ENCODE measurements at places on chromosomes 1 and 21.

GRCh38 chr1:180144659-180145357 is 9.9 kb upstream of the QSOX1 start:
- DNase-seq = no peak

GRCh38 chr1:181936768-181937581 is 124.5 kb downstream of the ZNF648 start:
- peak; percentile 44 for DNase-seq

- DNase-seq = no peak
Observed at GRCh38 chr1:50793521-50793920, 166.5 kb downstream of the FAF1 start.

GRCh38 chr1:31793086-31793485 is 22.7 kb downstream of the SPOCD1 start:
- DNase-seq = no peak

DNA sequence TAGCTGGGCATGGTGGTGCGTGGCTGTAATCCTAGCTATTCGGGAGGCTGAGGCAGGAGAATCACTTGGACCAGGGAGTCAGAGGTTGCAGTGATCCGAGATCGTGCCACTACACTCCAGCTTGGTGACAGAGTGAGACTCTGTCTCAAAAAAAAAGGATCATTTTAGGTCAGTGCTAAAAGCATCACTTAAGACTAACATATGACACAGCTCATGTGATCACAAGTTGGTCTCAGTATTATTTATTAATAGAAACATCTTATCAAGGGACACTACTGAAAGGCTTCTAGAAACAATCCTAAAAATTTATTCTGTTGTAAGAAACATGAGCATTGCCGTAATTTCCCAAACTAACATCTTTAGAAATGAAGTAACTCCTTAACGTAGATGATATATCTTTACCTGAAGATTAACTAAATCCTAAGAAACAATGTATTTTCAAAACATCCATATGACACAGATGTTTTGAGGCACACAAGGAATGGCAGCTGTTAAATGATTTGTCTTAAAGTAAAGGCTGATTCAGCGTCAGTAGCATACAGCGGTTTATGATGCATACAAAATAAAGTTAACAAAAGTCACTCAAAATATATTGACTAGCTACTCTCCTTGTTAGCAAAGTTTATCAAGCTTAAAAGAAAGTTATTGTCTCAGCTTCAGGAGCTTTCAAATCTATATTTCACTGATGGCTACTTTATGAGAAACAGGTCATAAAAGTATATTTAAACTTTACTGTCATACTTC is 2.6 kb downstream of the NIBAN1 start:
- DNase-seq = no peak

- no peak for DNase-seq
Observed at GRCh38 chr1:12029720-12030339, 10.5 kb downstream of the MIIP start.

GRCh38 chr1:165468253-165468652 is 23.3 kb upstream of the RXRG start:
- no peak for DNase-seq

DNA sequence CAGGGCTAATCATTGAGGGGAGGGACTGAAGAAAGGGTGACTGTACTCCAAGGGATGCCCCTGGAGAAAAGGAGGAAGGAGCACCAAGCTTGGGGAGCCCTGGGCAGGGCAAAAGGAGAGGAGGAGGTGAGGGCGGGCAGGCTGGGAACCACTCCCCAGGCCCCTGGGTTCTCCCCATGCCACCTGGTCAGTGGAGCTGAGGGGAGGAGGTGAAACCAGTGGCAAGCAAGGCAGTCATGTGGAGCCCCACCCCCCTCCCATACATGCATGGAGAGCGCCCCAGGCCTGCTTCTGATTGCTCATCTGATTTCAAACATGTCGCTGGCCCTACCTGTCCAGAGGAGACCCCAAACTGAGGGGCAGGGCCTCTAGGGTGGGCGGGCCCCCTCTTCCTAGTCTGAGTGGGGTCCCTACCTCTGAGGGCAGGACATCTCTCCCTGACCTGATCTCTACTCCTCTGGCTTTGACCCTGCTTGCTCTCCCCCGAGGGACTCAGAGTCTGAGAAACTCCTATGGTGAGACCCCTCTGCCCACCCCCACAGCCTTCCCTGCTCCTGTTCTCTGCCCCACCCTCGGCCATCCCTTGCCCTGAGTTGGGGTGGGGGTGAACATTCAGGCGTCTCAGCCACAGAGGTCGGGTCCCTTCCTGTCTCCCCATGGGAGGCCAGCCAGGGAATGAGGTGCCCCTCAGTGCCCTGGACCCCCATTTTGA is 18.6 kb downstream of the INSRR start:
- DNase-seq = no peak

- DNase-seq = no peak
Observed at GRCh38 chr1:27157194-27157593, 2.3 kb upstream of the SLC9A1 start.

GRCh38 chr1:156602557-156602993 is 1.3 kb upstream of the GPATCH4 start:
- DNase-seq = no peak

GRCh38 chr1:54763816-54764132 is 549 bp downstream of the PARS2 start:
- no peak for DNase-seq

DNA sequence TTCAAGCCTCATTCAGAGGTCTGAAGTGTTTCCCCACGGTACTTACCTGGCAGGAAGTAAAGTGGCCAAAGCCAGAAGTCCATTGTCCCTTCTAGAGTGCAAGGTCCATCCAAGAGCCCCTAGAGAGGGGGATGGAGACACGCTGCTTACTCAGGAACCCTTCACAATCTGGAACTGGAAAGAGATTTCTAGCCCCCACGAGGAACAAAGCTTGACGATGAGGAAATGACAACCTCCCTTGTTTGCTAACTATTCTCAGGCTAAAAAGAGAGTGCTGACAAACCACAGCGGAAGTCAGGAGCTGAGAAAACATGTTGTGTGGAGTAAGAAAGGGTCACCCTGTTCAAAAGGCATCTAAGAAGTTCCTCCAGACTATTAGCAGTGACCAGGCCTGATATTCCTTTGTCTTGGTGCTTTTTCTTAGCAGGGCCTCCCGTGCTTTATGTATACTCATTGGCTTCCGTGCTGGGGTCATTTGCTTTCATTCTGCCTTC is at the start of gene FCMR:
Gene FCMR (minus strand): TSS at position 170 of the 494 bp plus-strand sequence. CDS start 87 bp downstream, at position 83.
- peak; percentile 67 for DNase-seq

DNA sequence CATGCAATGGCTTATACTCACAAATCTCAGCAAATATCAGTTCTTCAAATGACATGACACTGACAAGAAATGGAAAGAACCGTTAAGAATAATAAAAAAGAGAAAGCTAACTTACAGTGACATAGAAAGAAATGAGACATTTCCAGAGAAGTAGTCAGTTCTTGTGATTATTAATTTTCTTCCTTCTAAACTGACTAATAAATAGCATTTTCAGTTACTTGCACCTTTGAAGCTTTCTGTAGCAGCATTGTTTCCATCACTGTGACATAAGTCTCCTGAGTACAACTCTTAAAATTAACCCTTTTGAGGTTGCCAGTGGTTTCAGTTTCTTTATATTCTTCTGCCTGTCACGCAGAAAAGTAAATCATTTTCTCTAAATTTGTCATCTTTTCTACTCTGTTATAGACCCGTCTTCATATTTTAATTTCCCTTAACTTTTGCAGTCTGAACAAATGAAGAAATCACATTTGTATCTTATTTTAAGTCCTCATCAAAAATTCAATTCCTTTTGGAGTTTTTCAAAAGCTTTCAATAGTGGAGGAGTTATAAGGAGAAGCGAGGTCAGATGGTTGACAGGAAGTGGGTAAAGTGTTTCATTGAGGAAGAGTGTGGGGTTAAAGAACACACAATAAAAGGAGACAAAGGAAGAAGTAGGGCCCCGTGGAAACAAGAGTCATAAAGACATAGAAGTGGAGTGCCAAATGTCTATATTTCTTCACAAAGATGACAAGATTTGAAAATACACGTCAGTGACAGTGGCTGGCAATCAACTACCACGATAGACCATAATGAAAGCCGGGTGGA is 57.9 kb upstream of the S1PR1 start:
- DNase-seq = peak; percentile 93

DNA sequence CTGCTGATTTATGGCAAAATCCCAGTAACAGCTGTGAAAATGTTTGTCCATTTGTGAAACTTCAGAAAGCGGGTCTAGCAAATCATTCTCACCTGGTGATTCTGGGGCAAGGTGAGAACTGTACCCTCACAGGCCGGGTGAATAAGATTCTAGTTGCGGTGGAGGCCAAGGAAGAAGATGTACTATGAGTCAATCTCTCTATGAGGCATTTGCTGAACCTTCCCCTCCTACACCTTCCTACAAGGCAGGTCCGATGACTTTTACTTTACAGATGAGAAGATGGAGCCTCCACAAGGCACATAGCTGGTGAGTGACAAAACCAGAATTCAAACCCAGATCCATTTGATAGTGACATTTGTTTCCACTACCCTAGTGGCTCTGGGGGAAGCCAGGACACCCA is 72.7 kb downstream of the BACH1 start:
- peak; percentile 28 for DNase-seq

- no peak for DNase-seq
Observed at GRCh38 chr1:230054092-230054749, 12.8 kb upstream of the GALNT2 start.

GRCh38 chr1:180236698-180237509 is 6.8 kb downstream of the LHX4 start:
- DNase-seq = no peak

DNA sequence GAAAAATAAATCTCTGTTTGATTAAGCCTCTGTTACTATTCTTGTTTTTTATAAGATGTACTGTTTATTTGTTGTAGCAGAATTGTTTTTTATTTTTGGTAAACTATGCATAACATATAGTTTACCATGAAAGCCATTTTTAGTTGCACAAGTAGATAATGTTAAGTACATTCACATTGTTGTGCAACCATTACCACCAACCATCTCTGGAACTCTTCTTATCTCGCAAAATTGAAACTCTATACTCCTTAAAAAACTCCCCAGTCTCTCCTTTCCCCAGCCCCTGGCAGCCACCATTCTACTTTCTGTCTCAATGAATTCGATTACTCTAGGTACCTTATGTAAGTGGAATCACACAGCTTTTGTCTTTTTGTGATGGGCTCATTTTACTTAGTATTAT is 27.4 kb upstream of the UHMK1 start:
- no peak for DNase-seq

DNA sequence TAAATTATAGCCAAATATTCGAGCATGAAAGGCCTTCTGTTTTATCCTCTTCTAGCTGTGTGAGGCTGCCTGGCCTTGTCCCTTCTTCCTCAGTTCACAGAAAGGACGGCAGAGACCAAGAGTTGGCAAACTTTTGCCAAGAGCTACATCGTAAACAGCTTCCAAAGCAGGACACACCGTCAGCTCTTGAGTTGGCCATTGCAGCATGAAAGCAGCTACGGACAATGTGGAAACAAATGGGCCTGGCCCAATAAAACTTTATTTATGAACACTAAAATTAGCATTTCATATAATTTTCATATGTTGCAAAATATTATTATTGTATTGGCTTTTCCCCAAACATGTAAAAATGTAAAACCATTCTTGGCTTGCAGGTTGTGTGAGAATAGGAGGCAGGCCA is 10.7 kb downstream of the C21orf58 start:
- DNase-seq = no peak

DNA sequence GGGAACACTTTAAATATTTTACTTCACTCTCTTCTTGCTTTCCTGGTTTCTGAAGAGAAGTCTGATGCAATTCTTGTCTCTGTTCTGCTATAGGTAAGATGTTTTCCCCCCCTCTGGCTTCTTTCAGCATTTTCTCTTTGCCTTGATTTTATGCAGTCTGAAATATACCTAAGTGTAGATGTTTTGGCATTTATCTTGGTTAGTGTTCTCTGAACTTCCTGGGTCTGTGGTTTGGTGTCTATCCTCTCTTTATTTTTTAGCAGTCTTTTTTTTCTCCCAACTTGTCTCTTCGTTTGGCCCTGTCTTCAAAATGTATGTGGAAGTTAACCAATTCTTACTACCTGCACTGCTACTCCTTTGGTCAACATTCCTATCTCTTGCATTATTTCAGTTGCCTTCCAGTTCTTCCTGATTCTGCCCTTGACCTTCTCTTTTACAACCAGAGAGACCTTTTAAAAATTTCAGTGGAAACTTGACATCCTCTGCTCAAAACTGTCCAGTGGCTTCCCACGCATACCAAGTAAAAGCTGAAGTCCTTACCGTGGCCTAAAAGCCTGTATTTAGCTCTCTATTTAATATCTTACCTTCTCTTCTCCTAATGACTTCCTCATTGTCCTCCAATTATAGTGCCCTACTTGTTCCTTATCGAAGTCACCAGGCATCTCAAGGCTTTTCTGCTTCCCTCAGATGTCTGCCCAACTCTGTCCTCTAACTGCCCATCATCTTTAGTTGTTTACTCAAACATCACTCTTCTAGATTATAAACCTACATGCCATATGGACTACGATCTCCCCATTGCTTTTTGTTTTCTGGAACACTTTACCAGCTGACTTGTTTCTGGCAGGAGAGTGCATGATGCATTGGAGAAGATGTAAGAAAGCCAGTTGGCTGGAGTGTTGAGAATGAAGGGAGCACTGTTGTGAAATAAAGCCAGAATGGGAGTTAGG is 40.9 kb downstream of the RAP1A start:
- DNase-seq = no peak

DNA sequence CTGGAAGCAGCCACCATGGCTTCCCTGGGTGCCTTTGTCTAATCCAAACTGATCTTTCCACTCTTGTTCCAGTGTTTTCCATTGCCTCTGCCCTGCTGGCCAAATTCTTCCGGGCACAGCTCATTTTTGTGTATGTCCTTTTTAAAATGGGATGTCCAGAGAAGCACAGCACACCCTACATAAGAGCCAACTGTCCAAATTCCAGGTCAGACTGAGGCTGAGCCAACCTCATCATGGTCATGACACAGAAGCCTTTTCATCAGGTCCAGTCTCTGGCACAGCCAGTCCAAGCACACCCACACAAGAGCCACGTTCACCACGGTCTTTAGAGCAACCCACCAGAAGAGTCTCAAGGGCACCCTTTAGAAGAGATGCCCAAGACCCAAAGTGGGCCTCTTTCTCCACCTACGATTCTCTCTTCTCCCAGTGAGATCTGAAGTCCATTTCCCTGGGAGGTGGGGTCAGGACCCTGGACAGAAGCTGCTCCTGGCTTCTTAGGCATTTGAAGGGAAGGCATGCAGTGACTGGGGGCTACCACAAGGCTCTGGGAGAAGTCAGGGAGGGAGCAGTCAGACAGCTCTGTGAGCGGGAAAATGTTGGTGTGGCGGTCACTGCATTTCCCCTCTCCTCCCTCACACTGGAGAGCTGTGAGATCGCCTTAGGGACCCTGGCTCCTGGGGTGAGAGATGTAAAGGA is 53.2 kb downstream of the SYT2 start:
- DNase-seq = no peak

DNA sequence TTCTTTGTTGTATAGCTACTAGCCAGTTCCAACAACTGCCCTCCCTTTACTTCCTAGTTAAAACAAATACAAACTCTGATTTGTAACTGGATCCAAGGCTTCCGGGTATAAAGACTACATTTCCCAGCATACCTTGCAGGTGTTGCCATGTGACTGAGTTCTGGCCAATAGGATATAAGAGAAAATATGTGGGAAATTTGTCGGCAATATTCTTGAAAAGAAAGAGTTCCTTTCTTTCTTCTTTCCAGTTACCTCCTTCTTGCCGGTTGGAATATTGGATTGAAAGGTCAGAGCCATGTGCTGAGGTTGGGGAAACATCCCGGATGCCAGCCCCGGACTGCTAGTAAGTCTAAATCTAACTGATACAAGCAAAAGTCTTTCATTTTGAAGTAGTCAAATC is 23.0 kb upstream of the ZBTB40 start:
- peak; percentile 62 for DNase-seq
